ENCODE measurements at places on chromosomes 7 and 10.

GRCh38 chr7:132906193-132906835 lies 175.6 kb downstream of the CHCHD3 start:
- no peak for DNase-seq

DNA sequence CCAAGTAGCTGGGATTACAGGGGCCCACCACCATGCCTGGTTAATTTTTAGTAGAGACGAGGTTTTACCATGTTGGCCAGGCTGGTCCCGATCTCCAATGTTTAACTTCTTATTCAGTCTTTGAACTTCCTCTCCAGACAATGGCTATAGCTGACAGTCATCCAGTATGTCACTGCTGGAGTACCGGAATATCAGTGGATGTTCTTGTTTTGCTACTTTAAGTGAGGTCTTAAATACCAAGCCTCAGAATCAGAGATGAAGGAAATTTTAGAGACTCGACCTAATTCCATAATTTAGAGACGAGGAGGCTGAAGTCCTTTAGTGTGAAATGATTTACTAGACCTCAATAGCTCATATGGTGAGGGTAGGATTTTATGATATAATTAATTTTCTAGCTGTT lies 294.8 kb upstream of the KLF6 start:
- no peak for DNase-seq

GRCh38 chr10:3074145-3074665 lies 6.9 kb downstream of the PFKP start:
- no peak for DNase-seq

DNA sequence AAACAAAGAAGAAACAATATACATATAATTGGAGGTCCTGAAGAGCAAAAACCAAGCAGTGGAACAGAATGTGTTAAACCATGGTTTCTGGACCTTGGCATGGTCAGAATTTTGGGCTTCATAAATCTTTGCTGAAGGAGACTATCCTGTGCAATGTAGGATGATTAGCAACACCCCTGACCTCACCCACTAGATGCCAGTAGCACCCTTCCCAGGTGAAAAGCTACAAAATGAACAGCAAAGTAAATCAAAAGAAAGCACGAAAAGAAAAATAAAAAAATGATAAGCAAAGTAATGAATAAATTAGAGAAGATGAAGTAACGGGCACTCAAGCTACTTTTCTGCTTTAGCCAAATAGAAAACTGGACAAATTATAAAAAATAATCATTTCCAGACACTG lies 19.2 kb upstream of the ZPBP start:
- no peak for DNase-seq

DNA sequence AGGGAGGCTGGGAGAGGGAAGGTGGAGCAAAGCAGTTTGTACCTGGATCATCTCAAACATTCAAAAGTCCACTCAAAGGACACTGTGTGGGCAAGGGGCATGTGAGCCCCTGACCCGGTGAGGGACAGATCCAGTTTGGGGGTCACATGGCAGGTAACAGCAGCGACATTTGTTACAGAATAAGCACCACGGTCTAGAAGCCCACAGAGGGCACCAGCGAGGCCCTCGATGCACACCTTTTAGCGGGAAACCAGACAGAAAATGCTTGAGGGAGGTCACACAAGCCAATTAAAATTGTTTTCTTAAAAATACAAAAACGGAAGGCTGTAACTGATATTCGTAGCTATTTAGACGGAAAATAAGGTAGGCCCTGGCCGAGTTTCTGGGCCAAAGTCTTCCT lies 144.4 kb downstream of the ZMYND11 start:
- DNase-seq, result no peak

- no peak for DNase-seq
Measured at GRCh38 chr7:630111-630511, 96.4 kb upstream of the DNAAF5 start.

DNA sequence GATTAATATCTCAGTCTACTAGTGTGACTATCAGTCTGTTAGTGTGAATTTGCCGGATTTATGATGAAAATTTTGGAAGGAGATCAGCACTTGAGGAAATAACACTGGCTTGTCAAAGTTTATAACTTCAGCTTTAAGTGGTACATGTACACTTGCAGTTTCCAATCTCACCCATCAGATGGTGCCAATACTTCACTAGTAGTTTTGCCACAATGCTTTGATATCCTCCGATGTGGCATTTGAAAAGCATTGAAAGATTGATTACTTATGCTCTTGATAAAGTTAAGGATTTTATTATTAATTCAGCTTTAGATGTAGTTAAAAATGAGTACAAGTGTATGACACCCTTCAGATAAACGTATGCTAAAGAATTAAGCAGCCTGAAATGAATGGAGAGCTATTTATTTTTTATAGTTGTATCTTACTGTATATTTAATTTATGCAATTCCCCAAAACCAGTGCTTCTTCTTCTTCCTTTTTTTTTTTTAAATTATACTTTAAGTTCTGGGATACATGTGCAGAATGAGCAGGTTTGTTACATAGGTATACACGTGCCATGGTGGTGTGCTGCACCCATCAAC lies 98.2 kb downstream of the ANLN start:
- no peak for DNase-seq

DNA sequence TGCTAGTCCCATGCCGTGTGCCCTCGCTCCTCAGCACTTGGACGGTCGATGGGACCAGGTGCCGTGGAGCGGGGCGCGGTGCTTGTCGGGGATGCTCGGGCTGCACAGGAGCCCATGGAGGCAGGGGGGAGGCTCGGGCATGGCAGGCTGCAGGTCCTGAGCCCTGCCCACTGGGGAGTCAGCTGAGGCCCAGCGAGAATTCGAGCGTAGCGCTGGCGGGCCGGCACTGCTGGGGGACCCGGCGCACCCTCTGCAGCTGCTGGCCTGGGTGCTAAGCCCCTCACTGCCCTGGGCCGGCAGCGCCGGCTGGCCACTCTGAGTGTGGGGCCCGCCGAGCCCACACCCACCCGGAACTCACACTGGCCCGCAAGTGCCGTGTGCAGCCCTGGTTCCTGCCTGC lies 44.7 kb downstream of the ST7 start:
- no peak for DNase-seq

GRCh38 chr7:22488643-22489462 lies 11.1 kb downstream of the STEAP1B start:
- peak; percentile 27 for DNase-seq

GRCh38 chr10:21090609-21091082 lies 193.5 kb upstream of the NEBL start:
- DNase-seq, result no peak

DNA sequence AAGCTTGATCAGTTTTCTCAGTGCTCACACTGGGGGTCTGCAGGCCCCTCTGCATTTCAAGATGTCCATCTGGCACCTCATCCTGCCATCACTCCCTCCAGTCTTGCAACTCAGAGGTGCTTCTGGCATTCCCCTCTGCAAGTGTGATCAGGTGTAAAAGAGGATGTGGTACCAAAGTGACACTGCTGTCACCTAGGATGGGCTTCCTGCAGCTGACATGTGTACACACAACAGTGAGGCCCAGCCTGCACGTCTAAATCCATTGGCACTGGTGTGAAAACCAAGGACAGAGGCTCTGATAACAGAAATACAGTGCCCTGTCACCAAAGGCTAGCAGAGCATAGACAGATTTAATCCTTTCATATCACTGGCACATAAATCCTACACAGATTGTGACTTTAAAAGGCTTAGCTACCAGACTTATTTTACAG lies 162.5 kb upstream of the CELF2 start:
- no peak for DNase-seq

GRCh38 chr10:78757344-78757925 lies 311.3 kb upstream of the ZMIZ1 start:
- no peak for DNase-seq

DNA sequence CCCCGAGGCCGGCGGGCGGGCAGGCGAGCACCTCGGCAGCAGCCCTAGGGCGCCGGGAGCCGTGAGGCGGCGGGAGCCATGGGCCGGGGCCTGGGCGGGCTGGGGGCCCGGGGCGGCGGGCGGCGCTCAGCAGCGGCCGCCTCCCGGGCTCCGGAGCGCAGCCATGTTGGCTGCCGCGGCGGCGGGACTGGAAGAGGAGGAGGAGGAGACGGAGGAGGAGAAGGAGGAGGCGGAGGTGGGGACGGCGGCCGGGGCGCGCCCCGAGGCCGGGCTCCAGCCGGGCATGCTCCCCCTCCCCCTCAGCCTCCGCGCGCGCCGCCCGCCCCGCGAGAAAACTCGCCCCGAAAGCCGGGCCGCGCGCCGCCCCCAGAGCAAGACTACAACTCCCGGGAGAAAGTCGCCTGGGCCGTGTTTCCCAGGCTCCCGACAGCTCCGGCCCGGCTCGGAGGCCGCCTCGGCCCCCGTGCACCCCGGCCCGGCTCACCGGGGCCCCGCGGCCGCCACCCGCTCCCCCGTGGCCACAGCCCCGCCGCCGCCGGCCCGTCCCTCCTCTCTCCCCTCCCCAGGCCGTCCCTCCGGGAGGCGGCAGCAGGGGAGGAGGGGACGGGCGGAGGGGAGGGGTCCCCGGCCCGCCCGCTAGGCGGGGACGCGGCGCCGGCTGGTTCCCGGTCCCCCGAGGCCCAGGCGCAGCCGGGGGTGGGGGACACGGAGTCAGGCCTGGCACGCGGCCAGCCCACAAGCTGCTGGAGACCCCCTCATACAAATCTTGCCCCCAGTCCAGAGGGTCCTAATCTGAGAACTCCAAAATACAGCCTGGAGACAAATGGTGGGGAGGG lies at the start of gene DLG5:
Gene DLG5, minus strand, starts transcription at position 190 of the 836 bp plus-strand sequence. CDS start 235 bp downstream, outside the sequence.
- no peak for DNase-seq

- DNase-seq, result no peak
Measured at GRCh38 chr7:77208416-77208815, 8.8 kb upstream of the FGL2 start.

GRCh38 chr10:100939763-100940344 lies 27.1 kb downstream of the SLF2 start:
- DNase-seq, result no peak

DNA sequence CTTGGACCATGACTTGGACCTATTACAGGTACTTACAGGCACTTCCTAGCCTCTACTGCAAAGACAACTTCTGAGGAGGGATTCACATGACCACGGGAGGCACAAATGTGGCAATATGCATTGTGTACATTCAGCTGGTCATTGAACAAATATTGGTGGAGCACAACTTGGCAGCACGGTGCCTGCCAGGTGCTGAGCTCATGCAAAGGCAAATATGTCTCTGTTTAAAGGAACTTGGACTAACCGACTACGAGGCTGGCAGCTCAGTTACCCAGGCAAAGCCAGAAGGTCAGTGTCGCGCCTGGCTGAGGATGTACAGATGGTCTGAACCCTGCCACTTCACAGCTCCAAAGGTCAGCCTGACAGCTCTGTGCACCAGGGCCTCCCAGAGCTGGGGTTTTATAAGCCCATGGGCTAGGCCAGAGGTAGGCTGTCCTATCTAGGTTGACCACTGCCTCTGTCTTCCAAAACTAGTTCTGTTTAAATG lies 6.1 kb downstream of the DENND11 start:
- no peak for DNase-seq

DNA sequence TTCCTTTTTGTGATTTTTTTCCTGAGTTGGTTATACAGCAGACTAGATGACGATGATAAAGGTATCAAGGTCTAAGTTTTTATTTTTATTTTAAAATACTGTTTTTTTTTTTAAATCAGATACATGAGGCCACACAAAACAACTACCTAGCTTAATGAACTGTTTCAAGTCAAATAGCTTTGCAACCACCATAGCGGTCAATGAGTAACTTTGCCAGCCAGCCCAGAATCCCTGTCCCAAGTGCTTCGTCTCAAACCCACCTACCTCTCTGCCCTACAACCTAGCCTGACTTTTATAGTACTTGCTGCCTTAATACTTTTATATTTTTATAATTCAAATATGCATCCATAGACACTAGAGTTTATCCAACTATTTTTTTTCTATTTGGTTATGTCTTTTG lies 676.5 kb downstream of the NRG3 start:
- no peak for DNase-seq

DNA sequence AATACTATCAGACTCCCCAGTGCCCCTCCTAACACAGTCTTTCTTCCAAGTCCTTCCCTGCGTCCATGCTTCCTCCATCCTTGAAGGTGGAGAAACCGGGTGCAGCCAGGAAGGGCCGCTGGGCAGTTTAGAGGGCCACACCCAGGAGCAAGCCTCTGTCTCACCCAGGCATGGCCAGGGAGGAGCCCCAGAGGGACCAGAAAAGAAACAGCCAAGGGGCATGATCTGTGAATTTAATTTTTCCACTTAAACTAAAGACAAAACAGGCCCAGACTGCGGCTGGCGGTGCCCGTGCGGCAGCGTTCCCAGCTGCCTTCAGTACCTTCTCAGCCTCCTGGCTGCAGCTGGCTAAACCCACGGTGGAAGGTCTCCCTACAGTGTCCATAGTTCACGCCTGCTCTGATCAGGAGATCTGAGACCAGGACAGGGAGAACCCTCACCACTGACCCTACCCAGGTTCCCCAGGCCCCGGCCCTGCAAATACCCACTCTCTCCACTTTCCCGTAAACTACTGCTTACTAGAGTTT lies 12.9 kb downstream of the UNCX start:
- DNase-seq, result no peak

DNA sequence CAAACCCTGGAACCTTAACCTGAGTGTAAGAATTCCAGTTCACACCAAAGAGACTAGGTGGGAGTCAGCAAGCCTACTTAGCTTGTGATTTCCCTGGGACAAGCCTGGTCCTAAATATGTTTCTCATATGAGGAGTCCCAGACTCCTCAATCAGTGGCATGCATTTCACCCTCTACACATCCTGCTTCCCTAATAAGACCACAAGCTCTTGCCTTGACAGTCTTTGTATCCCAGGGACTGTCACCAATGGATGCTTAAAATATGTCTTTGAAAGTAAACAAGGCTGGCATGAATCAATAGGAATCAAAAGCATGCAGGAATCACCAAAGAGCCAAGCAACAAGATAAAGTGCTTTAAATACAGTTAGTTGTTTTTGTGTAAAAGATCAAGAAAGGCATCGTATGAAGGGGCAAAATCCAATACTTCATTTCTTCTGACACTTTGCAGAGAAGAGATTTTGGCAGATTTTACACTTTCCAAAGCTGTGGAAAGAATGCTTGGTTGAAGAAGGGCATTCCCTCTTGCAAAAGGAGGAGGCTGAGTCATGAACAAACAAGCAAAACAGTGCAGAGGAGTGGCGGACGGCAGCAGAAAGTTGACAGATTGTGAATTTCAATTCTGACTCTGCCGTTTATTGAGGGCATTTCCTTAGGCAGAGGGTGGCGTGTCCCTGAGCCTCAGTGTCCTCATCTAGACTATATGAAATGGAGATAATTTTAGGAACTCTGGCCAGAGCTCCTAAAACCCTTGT lies 8.5 kb upstream of the NFE2L3 start:
- DNase-seq, result no peak

- no peak for DNase-seq
Measured at GRCh38 chr7:22176791-22177412, 180.1 kb downstream of the RAPGEF5 start.

GRCh38 chr10:44020322-44021111 lies 364.4 kb downstream of the CXCL12 start:
- DNase-seq, result no peak

GRCh38 chr7:108808549-108809266 lies 239.0 kb downstream of the DNAJB9 start:
- DNase-seq, result no peak

DNA sequence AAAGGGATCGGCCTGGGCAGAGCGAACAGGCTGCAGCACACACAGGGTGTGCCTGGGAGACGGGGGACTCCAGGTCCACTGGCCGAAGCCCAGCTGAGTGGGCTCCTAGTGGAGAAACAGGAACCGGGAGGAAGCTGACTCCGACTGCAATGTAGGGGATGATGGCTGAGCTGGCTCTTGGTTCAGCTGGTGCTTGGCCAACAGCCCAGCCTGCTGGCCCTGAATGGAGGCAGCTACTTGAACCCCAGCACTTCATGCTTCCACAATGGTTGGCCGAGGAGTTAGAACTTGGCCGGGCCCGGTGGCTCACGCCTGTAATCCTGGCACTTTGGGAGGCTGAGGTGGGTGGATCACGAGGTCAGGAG lies 27.0 kb upstream of the FRAT2 start:
- DNase-seq, result no peak

- DNase-seq, result no peak
Measured at GRCh38 chr7:110621289-110621688, 469.6 kb upstream of the LRRN3 start.

Measured in stimulated activated CD8-positive, alpha-beta memory T cell treated with anti-CD3 and anti-CD28 coated beads, Interleukin-2, amount 100 ng/mL, for 48 hours (primary cell).